ENCODE measurements at places on chromosomes 6 and 20. TPM values are rescaled to one million over a fixed set of nuclear protein-coding genes. Genes with fewer than 3 reads are reported as not detected.

Gene SLPI
- not detected for total RNA-seq

Gene ZBTB12
- total RNA-seq: 8.1 TPM

Gene TSPO2
- not detected for total RNA-seq

Gene SLC17A4
- total RNA-seq: not detected

Gene OPRL1
- 1.1 TPM for total RNA-seq

Gene ULBP3
- total RNA-seq: 9.9 TPM

Gene TREM1
- 0.66 TPM for total RNA-seq

Gene MYL9
- total RNA-seq: 7.2 TPM

Gene TLDC2
- total RNA-seq: not detected

Gene ZSCAN12
- 9.3 TPM for total RNA-seq

Gene SIGLEC1
- total RNA-seq: not detected

Gene TRIM40
- total RNA-seq: not detected

Gene MAP1LC3A
- 6.5 TPM for total RNA-seq

Gene REV3L
- 47.7 TPM for total RNA-seq

Gene COL19A1
- under 0.01 TPM for total RNA-seq

Gene HNF4A
- total RNA-seq: not detected

Gene HEBP2
- 65.4 TPM for total RNA-seq

Gene FGD2
- not detected for total RNA-seq

Gene CCN5
- total RNA-seq: 1.5 TPM

Gene SLC17A9
- total RNA-seq: 16.6 TPM

Gene COL21A1
- 6.2 TPM for total RNA-seq

Gene ASIP
- total RNA-seq: not detected

Gene FAM217A
- total RNA-seq: not detected

Gene ZNF334
- total RNA-seq: 4.8 TPM

Gene SAMD10
- 0.87 TPM for total RNA-seq

Gene MOCS3
- 11.0 TPM for total RNA-seq

Gene CPXM1
- total RNA-seq: 3.5 TPM

Gene TBXT
- not detected for total RNA-seq

Gene ERVFRD-1
- 0.12 TPM for total RNA-seq

Gene HMGN3
- 42.2 TPM for total RNA-seq

Gene WFDC5
- total RNA-seq: not detected

Gene CST2
- total RNA-seq: not detected

Gene JPH2
- 3.0 TPM for total RNA-seq

Gene NRSN1
- not detected for total RNA-seq

Gene ARMC12
- 0.22 TPM for total RNA-seq

Gene SYNE1
- total RNA-seq: 123 TPM

Gene MDFI
- total RNA-seq: 1.2 TPM

Gene PTK6
- total RNA-seq: 0.11 TPM

Gene MCHR2
- total RNA-seq: not detected

Gene CCN6
- total RNA-seq: not detected

Gene DNAJC5
- total RNA-seq: 55.2 TPM

Gene CPNE5
- total RNA-seq: under 0.01 TPM

Gene FAM162B
- total RNA-seq: 14.1 TPM

Gene TGIF2
- 4.6 TPM for total RNA-seq

Gene SLC16A10
- total RNA-seq: 0.33 TPM

Gene GJA10
- total RNA-seq: not detected

Gene SLC17A2
- not detected for total RNA-seq

Gene GGTLC1
- not detected for total RNA-seq

Gene TUBB2B
- 0.89 TPM for total RNA-seq

Gene FAM209A
- total RNA-seq: not detected

Gene IP6K3
- total RNA-seq: 0.22 TPM

Data from uterine smooth muscle cell (primary cell).